ENCODE measurements at places on chromosomes 3 and 15. TPM values are rescaled to one million over a fixed set of nuclear protein-coding genes. Genes with fewer than 3 reads are reported as not detected.

Gene GABRR3
- not detected for total RNA-seq

- no peak for DNase-seq
These were observed 19.5 kb downstream of the ARHGEF3 start for GRCh38 chr3:56782215-56782614.

DNA sequence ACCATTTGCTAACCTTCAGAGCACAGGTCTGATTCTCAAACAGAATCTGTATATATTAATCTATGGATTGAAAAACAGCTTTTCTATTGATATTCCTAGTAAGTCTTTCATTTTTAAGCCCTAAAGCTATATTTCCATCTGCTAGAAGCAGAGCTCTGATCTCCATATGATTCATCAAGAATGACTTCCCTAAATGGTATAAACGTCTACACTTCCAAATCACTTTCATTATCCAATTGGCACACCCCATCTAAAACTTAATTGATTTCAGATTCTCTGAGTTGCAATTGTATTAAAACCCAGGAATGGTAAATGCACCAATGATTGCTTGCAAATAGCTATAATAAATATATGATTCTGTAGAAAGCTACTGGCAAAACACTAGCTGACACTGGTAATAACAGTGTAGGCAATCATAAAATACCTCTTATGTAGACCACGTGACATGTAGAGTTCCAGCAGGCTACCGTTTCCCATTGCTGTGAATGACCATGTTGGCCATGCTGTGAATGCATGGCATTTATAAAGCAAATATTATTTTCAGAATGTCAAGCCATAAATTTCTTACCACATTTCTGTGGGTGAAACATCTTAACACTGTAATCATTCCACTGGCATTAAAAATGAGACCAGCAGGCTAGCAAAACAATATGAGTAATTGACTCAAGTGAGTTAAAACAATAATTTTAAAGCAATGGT lies 226.0 kb downstream of the ZMAT3 start:
- no peak for DNase-seq

DNA sequence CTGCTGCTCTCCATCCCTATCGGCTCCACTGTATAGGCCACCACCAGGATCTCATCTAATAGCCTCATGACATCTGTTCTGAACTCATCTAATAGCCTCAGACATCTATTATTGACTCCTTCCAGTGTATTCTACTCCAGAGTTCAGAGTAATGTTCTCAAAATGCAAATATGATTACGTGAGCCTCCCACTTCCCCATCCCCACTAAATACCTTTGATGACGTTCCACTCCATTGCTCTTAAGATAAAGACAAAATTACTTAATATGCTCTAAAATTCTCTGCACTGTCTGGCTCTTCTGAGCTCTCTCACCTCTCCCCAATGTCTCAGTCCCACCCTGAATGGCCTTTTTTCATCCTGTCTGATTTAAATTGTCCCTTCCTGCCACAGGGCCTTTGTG lies 94.7 kb downstream of the SAMMSON start:
- DNase-seq: no peak

DNA sequence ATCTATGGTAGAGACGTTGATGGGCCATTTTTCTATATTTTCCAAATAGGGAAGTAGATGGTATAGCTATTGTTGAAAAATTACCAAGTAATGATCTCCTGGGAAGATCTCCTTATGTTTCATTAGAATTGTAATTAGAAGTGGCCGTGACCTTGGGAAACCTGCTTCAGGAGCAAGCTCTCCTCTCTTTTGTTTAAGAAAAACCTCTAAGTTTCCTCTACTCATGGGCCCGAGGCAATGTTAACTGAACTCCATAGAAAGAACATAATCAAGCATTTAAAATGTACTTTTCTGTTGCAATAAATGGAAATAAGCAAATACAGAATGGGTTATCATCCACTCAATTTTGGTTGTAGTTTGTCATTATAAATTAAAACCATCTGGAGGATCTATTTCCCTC lies 511.2 kb upstream of the MDFIC2 start:
- DNase-seq: no peak

GRCh38 chr3:100149713-100150415 lies 35.6 kb upstream of the FILIP1L start:
- DNase-seq: no peak
